ENCODE measurements at places on chromosomes 12 and 14. TPM values are rescaled to one million over a fixed set of nuclear protein-coding genes. Genes with fewer than 3 reads are reported as not detected.

DNA sequence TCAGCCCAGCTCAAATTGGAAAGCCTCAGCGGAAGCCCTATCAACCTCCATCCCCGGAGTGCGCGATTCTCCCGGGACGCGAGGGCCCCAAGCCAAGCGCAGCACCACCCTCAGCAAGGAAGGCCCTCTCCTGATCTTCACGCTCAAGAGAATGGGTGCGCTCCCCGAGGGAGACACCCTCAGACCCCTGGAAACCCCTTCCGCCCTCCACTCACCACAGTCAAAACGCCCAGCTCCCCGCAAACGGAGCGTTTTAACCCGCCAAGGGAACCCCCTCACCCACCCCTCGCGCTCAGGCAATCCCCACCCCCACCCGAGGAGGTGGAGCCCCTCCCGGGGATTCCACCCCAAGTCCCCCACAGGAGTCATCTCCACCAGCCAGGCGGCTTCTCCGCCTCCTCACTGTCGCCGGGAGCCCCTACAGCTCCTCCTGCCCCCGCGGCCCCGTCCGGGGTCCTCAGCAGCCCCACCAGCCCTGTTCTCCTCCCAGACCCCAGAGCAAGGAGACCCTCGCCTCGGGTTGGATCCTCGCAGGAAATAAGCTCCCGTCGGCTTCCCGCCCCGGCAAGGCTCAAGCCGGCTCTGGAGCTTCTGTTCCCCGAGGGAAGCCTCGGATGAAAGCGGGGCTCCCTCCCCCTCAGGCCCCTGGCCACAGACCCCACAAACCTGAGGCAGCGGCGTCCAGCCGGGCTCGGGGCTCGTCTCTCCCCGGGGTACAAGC lies 507 bp downstream of the BAZ2A start:
- DNase-seq, result peak; percentile 21

GRCh38 chr12:72658615-72659014 lies 386.4 kb downstream of the TRHDE start:
- no peak for DNase-seq

DNA sequence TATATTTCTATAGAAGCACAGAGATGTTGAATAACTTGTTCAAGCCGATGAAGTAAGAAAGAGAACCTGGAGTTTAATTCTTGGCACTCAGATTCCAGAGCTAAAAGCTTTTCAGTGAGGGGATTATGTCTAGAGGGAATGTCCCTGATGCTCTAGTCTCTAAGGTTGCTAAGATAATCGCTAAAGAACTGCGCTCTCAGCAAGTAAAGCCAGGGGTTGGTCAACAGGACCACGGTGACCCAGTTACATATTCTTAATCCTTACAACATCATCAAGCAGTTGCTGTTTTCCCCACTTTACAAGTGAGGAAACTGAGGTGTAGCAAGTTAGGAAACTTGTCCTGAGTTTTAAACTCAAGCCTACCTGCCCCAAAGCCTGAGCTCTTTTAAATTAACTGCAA lies 110.8 kb downstream of the DAD1 start:
- no peak for DNase-seq

GRCh38 chr14:54931101-54931500 lies 28.5 kb upstream of the GCH1 start:
- no peak for DNase-seq

GRCh38 chr14:58152014-58152857 lies at the start of gene ARMH4:
Gene ARMH4 (minus strand): TSS chr14:58152213. CDS start chr14:58139358, 12,855 bp downstream.
- DNase-seq, result peak; percentile 91

The PRKAG1 gene
- total RNA-seq, result 38.0 TPM
